ENCODE measurements at places on chromosomes 2 and 18. TPM values are rescaled to one million over a fixed set of nuclear protein-coding genes. Genes with fewer than 3 reads are reported as not detected.

The CYRIA gene
- total RNA-seq: 12.8 TPM

The NBEAL1 gene
- total RNA-seq: 178 TPM

GRCh38 chr18:38557006-38557405 is 991.4 kb upstream of the CELF4 start:
- no peaks in the 10 kb centered on the region for H3K4me1 ChIP-seq
- H3K27me3 ChIP-seq: no peaks in the 10 kb centered on the region
- H3K36me3 ChIP-seq: no peaks in the 10 kb centered on the region
- DNase-seq: no peak
- no peak overlapping the region for H3K27ac ChIP-seq
- H3K4me3 ChIP-seq: no peak overlapping the region

- H3K27me3 ChIP-seq: no peaks in the 10 kb centered on the region
- no peaks in the 10 kb centered on the region for H3K36me3 ChIP-seq
- DNase-seq: no peak
- no peak overlapping the region for H3K27ac ChIP-seq
- H3K4me1 ChIP-seq: peaks cover 5% of the 10 kb centered on the region
Measured at GRCh38 chr2:114265261-114265660, 177.2 kb upstream of the DPP10 start.
